H7 (cell line): ENCODE measurements at places on chromosomes 6 and 20. TPM values are rescaled to one million over a fixed set of nuclear protein-coding genes. Genes with fewer than 3 reads are reported as not detected.

Gene TFAP2A
- not detected in 2 replicates for total RNA-seq

GRCh38 chr6:63731930-63732329 is 96.3 kb downstream of the PHF3 start:
- no peak for DNase-seq

Gene MCCD1
- not detected in 2 replicates for total RNA-seq

DNA sequence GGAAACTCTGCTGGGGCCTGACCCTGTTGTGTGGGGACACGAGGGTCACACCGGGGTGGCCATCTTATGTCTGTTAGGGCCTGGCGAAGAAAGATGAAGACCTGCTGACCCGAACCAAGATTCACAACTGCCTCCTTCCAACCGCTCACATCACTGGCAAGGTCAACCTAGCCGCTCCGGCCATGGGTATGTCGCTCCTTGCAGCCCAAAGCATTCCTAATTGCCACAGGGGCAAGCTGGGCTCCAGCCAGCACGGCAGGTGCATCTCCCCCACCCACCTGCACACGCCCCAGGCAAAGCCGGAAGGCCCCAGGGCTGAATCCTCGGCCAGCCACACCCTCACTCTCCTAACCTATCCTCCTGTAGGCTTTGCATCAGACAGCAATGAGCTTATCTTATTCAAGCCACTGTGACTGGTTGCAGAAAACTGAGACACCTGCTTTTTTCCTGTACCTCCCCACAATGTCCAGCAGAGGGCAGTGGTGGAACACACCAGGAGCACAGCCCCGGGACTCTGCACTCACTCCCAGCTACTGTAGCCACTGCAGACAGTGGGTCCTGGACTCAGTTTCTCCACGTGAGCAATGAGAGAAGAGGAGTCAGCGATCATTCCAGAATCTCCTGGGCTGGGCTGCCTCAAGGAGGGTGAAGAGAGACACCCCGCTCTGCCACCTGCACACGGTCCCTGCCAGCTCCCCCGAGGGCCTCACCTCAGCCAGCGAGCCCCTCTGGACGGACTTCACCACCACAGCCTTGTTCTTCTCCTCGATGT is 170.2 kb downstream of the PREX1 start:
- DNase-seq = peak; percentile 96
